Transverse colon (tissue), 4 donors: ENCODE measurements at places on chromosomes 5 and 9. TPM values are rescaled to one million over a fixed set of nuclear protein-coding genes. Genes with fewer than 3 reads are reported as not detected.

SNCAIP gene
- not detected for total RNA-seq

PCDHGB3 gene
- total RNA-seq, result 3.8 TPM

BAAT gene
- not detected for total RNA-seq

EGR1 gene
- 68.4 TPM for total RNA-seq

ALDOB gene
- not detected for total RNA-seq

C9orf153 gene
- total RNA-seq, result not detected

MRPL22 gene
- 13.2 TPM for total RNA-seq

SPATA31E1 gene
- total RNA-seq, result not detected

PRELID2 gene
- 115 TPM for total RNA-seq

SLC4A9 gene
- total RNA-seq, result not detected

PROB1 gene
- total RNA-seq, result 1.1 TPM

MARCOL gene
- not detected for total RNA-seq

ADCY2 gene
- total RNA-seq, result 4.5 TPM

CCL21 gene
- total RNA-seq, result 45.4 TPM

RALGPS1 gene
- total RNA-seq, result 119 TPM

PDZD2 gene
- total RNA-seq, result 2.0 TPM

NR2F1-AS1 gene
- total RNA-seq, result 1.6 TPM

GABRA1 gene
- not detected for total RNA-seq

GKAP1 gene
- total RNA-seq, result 6.0 TPM

LCN12 gene
- 1.2 TPM for total RNA-seq

PKD2L2 gene
- not detected for total RNA-seq

SLC6A19 gene
- 2.5 TPM for total RNA-seq

TMEM171 gene
- total RNA-seq, result 70.8 TPM
